T-cell (primary cell): ENCODE measurements at places on chromosomes 2 and 18. TPM values are rescaled to one million over a fixed set of nuclear protein-coding genes. Genes with fewer than 3 reads are reported as not detected.
A peak's percentile ranks its signal among the peaks of the same experiment; 100 is the strongest.

DLGAP1 gene
- total RNA-seq: 1.3 TPM

CYTIP gene
- total RNA-seq: 293 TPM

ELOA2 gene
- total RNA-seq: not detected

CREG2 gene
- not detected for total RNA-seq

AQP12A gene
- not detected for total RNA-seq

CFAP210 gene
- total RNA-seq: not detected

CCL20 gene
- 1.9 TPM for total RNA-seq

DNA sequence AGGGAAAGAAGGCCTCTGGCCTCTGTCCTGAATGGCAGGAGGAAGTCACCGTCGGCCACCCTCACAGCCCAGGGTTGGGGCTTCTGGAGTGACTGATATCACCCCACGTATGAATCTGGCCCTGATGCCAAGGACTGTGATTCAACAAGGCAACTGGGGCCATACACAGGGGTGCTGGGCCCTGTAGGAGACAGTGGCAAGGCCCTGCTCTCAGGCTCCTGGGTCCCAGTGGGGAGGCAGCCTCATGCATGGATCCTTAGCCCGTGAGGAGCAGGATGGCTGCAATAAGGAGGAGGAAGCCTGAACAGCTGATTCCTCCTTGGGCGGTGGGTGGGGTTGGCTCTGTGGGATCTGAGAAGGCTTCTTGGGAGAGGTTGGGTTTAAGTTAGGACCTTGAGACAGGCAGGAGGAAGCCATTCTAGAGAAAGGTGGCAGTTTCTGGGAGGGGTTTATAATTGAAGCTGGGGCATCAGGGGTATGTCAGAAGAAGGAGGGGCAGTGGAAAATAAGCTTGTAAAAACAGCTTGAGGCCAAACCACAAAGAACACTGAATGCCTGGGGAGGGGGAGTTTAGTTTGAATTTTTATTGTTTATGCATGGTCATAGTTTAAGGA is 42.8 kb upstream of the LAPTM4A start:
- H3K4me3 ChIP-seq: no peak overlapping the region
- DNase-seq: no peak
- peaks cover 33% of the 10 kb centered on the region for H3K27me3 ChIP-seq
- no peaks in the 10 kb centered on the region for H3K36me3 ChIP-seq

GRCh38 chr2:33275689-33276444 is 200.6 kb upstream of the RASGRP3 start:
- DNase-seq: peak; percentile 73
- peak overlapping the region; percentile 63 for H3K27ac ChIP-seq
- H3K4me3 ChIP-seq: no peak overlapping the region

DNA sequence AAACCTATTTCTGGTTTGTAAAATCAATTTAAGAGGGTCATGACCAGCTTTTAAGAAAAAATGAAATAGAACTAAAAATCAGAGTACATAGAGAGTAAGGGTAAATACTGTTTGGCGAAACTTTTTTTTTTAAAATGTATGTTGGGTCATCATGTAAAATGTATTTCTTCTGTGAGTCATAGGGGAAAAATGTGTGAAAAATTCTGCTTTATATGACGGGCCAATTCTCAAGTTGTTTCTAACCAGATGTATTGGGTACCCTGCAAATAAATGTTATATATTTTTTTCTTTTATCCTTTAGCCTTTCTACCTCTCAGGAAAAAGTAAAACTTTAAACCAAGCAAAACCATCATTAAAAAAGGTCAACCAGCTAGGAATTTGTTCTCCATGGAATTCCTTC is 13.9 kb downstream of the AFTPH start:
- H3K4me3 ChIP-seq: no peak overlapping the region
- H3K27ac ChIP-seq: no peak overlapping the region

- no peaks in the 10 kb centered on the region for H3K36me3 ChIP-seq
- H3K27ac ChIP-seq: no peak overlapping the region
- no peak for DNase-seq
- H3K27me3 ChIP-seq: no peaks in the 10 kb centered on the region
Measured at GRCh38 chr2:138059487-138060300, 95.4 kb downstream of the HNMT start.

GRCh38 chr2:55395724-55396605 is 23.7 kb downstream of the CCDC88A start:
- no peaks in the 10 kb centered on the region for H3K4me1 ChIP-seq
- no peak for DNase-seq
- no peaks in the 10 kb centered on the region for H3K27me3 ChIP-seq
- no peak overlapping the region for H3K27ac ChIP-seq
- H3K36me3 ChIP-seq: no peaks in the 10 kb centered on the region
- H3K4me3 ChIP-seq: no peak overlapping the region

DNA sequence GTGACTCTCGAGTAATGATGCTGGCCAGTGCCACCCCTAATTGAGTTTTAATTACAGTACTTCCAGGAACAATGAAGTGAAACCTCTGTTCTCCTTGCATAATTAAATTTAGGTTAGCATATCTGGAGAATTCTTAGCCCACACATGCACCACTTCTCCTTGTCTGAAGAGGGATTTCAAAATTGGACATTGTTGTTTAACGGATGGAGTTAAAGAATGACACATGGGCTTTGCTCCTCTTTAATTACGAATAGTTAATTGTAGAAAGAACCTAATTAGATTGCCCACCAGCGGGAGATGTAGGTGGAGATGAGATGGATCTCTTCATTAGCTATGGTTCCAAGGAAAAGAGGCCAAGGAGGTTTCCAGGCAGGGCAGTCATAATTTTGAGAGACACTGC is 33.1 kb upstream of the EN1 start:
- peaks cover 19% of the 10 kb centered on the region for H3K4me1 ChIP-seq
- H3K27ac ChIP-seq: no peak overlapping the region
- no peak for DNase-seq

- H3K27ac ChIP-seq: no peak overlapping the region
- no peaks in the 10 kb centered on the region for H3K27me3 ChIP-seq
- no peak for DNase-seq
- H3K36me3 ChIP-seq: no peaks in the 10 kb centered on the region
- H3K4me3 ChIP-seq: no peak overlapping the region
Measured at GRCh38 chr2:164073101-164074074, 337.6 kb upstream of the FIGN start.

DNA sequence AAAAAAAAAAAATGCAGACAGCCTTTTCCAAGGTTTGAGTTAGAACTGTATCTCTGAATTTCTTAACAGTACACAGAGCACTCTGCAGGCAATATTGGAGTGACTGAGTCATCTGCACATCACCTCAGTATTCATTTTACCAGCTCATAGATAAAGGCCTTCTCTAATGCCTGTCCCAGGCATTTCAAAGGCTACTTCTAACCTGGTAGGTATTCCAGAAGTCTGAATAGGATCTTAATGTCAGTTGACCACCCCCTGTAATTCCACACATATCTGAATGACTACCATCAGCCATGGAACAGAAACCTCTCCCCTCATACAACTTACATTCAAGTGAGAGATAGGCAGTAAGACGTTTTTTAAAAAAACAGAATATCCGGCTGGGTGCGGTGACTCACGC is 9.0 kb downstream of the METTL21A start:
- peaks cover 4% of the 10 kb centered on the region for H3K36me3 ChIP-seq
- H3K27me3 ChIP-seq: no peaks in the 10 kb centered on the region
- H3K4me3 ChIP-seq: no peak overlapping the region
- no peak overlapping the region for H3K27ac ChIP-seq
- DNase-seq: no peak

DNA sequence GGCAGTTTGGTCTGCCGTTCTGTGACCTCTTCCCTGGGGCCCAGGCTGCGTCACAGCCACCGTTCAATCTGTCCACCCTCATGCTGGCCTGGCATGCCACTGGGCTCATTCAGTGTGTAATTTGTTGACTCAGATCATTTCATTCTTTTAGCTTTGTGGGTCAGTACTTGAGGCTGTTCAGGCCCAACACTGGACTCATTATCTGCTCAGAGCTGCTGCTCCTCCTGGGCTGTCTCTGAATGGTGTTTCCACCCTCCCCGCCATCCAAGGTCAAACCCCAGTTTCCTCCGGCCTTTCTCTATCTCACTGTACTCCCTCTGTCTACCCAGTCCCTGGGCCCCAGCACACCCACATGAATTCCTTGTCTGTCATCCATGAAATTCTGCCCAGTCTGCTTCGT is 152.4 kb upstream of the NCK2 start:
- no peak overlapping the region for H3K4me3 ChIP-seq
- no peak overlapping the region for H3K27ac ChIP-seq
- no peak for DNase-seq
- peaks cover 10% of the 10 kb centered on the region for H3K4me1 ChIP-seq

- no peak overlapping the region for H3K27ac ChIP-seq
- no peak overlapping the region for H3K4me3 ChIP-seq
- H3K27me3 ChIP-seq: no peaks in the 10 kb centered on the region
- no peak for DNase-seq
- H3K36me3 ChIP-seq: no peaks in the 10 kb centered on the region
Measured at GRCh38 chr2:228140934-228141528, 40.5 kb downstream of the SPHKAP start.

DNA sequence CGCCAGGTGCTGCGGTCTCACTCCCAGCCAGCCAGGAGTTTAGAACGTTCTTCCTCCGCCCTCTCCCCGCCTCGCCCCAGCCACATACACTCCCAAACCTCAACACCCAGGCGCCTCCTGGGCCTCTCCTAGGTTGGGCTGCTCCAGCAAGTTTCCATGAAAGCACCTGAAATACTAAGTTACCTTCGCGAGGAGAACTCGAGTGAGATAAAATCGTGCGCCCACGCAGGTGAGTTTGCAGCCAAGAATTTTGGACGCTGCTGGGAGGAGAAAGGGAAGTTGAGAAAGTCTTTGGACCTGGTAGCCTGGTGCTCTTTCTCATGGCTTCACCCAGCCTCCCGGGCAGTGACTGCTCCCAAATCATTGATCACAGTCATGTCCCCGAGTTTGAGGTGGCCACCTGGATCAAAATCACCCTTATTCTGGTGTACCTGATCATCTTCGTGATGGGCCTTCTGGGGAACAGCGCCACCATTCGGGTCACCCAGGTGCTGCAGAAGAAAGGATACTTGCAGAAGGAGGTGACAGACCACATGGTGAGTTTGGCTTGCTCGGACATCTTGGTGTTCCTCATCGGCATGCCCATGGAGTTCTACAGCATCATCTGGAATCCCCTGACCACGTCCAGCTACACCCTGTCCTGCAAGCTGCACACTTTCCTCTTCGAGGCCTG is at the start of gene GPR39:
GPR39 (plus strand) TSS at position 83 of the 673 bp plus-strand sequence.
- H3K27me3 ChIP-seq: peaks cover 4% of the 10 kb centered on the region
- H3K4me1 ChIP-seq: peaks cover 4% of the 10 kb centered on the region
- DNase-seq: no peak
- H3K27ac ChIP-seq: no peak within 1 kb of the TSS

GRCh38 chr2:234492717-234493485 is 4.0 kb downstream of the ARL4C start:
- peak overlapping the region; percentile 91 for H3K27ac ChIP-seq
- H3K4me1 ChIP-seq: peaks cover 43% of the 10 kb centered on the region
- no peak for DNase-seq

DNA sequence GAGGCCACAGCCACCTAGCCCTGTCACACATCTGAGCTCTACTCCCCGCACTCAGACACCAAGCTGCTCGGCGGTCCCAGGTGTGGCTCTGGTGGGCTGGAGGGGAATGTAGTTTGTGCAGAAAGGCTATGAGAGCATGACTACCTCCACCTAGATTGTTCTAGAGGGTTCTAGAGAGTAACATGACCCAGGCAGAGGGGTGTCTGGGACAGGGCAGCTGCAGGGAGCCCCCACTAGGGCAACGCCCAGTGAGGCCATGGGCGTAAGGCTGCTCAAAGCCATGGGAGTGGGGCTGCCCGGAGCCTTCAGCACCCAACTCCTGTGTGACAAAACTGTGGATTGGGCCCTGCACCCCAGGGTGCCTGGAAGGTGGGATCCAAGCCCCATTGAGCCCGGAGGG is 511.4 kb upstream of the MYT1L start:
- no peaks in the 10 kb centered on the region for H3K36me3 ChIP-seq
- H3K27ac ChIP-seq: no peak overlapping the region
- H3K4me3 ChIP-seq: no peak overlapping the region
- no peaks in the 10 kb centered on the region for H3K4me1 ChIP-seq
- no peak for DNase-seq
- H3K27me3 ChIP-seq: peaks cover 11% of the 10 kb centered on the region

DNA sequence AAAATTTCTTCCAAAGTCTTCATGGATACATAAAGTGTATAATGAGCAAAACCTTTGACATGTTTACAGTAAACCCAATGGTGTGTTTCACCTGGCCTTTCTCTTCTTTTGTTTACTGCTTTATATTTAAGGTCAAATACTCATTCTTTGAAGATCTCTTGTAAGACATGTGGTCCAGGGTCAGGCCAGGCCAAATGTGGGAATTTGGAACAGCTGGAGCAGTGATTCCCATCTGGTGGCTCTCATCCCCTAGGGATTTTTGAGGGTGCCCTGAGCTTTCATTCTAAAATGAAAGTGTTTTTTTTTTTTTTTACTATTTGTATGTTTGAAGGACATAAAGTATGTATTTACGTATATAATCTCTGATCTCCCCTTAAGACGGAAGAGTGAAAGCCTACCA is 13.8 kb upstream of the MGAT5 start:
- no peak overlapping the region for H3K4me3 ChIP-seq
- H3K27ac ChIP-seq: no peak overlapping the region
- H3K27me3 ChIP-seq: no peaks in the 10 kb centered on the region
- peaks cover 24% of the 10 kb centered on the region for H3K4me1 ChIP-seq
- H3K36me3 ChIP-seq: no peaks in the 10 kb centered on the region
